Type B pancreatic cell (in vitro differentiated cells): ENCODE measurements at places on chromosomes 1 and 21. TPM values are rescaled to one million over a fixed set of nuclear protein-coding genes. Genes with fewer than 3 reads are reported as not detected.

The CEP85 gene
- total RNA-seq, result 15.9 and 26.8 TPM in 2 replicates

The AKNAD1 gene
- total RNA-seq, result 0.92 TPM in 1 of 2 replicates, not detected in the other

GRCh38 chr21:15329191-15329590, 264.4 kb upstream of the NRIP1 start:
- DNase-seq, result no peak

- no peak for DNase-seq
Observed at GRCh38 chr1:53681977-53682685, 56.8 kb downstream of the GLIS1 start.

- DNase-seq, result no peak
Observed at GRCh38 chr1:61618755-61619154, 106.2 kb downstream of the TM2D1 start.
